ENCODE measurements at places on chromosomes 16 and 17.

DNA sequence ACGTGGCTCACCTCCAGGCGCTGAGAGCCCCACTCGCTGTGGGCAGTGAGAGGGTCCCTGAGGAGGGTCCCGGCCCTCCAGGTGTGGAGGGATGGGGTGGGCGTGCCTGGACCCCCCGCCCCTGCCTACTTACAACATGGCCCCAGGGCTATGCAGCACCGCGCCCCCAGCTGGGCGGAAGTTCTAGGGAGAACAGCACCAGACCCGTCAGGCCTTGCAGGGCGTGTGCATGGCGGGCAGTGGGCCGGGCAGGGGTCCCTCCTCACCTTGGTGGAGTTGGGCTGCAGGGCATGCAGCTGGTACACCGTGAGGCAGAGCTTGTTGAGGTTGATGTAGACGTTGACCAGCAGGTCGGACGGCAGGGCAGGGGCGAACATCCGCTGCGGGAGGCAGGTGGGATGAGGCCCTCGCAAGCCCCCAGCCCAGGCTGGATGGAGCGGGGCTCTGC lies 2.7 kb downstream of the SMIM22 start:
- no peak for DNase-seq

- no peak for DNase-seq
Observed at GRCh38 chr16:55016515-55016914, 85.8 kb downstream of the IRX5 start.

GRCh38 chr17:40699371-40699770 lies 4.2 kb downstream of the KRT24 start:
- no peak for DNase-seq

GRCh38 chr17:57697197-57697596 lies 47.9 kb downstream of the CCDC182 start:
- DNase-seq, result no peak

GRCh38 chr17:42819939-42820535 lies 4.0 kb downstream of the BECN1 start:
- peak; percentile 30 for DNase-seq
